Activated CD8-positive, alpha-beta memory T cell treated with anti-CD3 and anti-CD28 coated beads for 4 hours (primary cell): ENCODE measurements at places on chromosomes 2 and 18.
A peak's percentile ranks its signal among the peaks of the same experiment; 100 is the strongest.

GRCh38 chr18:49481317-49481716, 5.7 kb downstream of the C18orf32 start:
- no peak for DNase-seq

DNA sequence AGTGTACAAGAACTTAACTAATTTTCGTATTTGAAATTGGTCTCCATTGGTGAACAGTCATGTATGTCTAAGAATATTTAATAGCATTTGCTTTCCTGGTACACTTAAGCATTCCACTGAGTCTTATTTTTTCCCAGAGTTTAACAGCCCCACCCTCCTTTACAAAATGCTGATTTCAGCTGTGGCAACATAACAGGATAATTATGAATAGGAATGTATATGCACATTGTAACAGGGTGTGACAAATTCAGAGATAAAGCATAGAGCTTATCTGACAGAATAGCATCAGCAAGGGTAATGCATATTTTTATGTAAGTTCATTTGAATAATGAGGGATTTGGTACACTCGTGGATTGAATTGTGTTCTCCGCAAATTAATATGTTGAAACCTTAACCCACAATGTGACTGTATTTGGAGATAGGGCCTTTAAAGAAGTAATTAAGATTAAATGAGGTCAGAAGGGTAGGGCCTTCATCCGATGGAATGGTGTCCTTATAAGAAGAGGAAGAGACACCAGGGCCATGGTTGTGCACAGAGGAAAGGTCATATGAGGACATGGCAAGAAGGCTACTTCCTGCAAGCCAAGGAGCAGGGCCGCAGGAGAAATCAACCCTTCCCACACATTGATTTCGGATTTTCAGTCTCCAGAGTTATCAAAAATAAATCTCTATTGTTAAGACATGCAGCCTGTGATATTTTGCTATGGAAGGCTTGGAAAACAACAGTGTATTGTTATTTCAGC, 439.7 kb upstream of the CDH20 start:
- no peak for DNase-seq

DNA sequence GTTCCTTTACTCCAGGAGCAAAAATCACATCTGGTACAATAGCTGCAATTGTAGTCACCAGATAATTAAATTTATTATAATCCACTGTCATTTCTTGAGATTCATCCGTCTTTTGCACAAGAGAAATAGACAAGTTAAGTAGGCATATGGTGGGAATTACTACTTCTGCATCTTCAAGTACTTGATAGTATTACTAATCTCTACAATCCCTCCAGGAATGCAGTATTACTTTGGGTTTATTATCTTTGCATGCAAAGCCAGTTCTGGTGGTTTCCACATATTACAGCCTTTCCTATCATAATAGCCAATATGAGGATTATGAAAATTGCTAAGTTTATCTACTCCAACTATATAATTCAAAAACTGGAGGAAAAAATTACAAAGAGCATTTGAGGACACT, 254.1 kb downstream of the IKZF2 start:
- no peak for DNase-seq

DNA sequence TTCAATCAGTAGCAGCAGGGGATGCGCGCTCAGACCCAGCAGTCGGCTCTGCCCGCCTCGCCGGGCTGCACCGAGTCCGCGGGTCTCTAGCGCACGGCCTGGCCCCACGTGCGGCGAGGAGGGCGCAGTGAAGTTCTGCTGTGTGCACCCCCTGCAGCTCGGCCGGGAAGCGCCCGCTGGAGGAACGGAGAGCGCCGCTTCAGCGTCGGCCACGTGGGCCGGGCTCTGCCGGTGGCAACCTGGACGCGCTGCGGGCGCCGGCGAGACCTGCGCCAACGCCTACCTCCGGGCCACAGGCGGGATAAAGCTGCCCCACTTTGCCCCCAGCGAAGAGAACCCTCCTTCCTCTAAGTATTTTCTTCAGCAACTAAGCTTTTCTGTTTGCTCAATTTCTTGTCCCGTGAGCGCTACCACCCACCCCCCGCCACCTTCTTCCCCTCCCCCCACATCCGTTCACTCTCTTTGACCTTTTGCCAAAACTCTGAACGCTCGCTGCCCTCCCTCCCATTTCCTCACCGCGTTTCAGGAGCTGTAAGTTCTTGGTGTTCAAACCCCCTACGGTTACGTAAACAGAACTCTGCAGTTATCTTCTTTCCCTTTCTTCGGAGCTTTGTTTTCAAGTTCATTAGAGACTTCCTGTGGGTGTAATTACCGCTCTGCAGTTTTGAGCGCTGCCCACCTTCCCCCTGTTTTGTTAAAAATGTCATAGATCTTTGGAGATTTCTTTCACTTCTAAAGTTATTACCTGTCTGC, 42.6 kb upstream of the EDAR start:
- DNase-seq: peak; percentile 35

DNA sequence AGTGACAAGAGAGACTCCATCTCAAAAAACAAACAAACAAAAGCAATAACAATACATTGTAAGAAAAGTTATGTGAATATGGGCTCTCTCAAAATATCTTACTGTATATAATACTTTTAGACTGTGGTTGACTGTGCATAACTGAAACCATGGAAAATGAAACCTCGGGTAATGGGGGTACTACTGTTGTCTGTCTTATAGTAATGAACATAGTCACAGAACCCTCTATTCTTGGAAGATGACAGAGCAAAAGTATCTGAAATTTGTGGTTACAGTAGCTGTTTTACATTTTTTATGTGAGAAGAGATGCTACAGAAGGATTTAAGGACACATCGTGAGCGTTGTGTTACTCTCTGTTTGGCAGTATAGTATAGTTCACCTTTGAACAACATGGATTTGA, 60.5 kb downstream of the MAP4K4 start:
- DNase-seq: no peak

DNA sequence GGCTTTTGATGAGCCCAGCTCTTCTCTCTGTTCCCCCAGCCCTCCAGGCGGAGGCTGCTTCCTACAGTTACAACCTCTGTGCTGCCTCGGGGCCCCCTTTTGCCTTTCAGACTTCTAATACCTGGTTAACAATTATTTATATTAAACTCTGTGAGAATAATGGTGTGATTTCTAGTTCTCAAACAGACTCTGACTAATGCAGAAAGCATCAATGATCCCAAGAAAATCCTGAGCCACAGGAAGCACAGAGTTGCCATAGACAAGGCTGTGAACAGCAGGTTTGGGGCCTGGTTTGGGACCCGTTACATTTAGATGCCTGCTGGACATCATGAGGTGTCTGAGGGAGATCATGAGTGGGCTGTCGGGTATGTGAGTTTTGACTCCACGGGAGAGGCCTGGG, 37.4 kb upstream of the MYO3B start:
- DNase-seq: no peak

DNA sequence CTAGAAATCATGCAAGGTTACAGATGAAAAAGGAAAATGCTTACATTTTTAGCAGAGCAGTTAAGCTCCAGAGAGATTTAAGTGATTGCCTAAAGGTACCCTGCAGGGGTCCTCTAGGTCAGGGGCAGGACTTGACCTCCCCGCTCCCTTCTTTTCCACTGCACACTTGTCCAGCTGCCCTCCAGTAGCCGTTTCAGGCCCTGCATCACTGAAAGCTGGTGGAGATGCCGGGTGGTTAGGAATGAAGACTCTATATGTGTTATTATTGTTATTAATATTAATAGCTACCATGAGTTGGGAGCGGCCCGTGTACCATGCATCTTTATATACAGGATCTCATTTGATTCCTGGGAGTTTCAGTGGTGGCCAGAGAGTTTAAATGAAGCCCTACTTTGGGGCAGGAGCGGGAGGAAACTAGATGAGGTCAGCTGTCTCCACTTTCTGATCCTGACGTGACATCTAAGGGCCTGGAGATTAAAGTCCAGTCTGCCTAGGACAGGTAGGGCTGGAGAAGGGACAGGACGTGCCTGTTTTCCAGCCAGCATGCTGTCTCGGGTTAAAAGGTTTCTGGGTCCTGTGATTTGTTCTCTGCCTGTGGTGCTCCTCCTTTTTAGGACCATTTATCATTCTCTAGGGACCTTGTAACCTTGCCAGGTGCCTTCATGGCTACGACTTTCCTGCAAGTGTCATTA, 2.1 kb downstream of the TMEM37 start:
- DNase-seq: no peak
